ENCODE measurements at places on chromosomes 5 and 9. TPM values are rescaled to one million over a fixed set of nuclear protein-coding genes. Genes with fewer than 3 reads are reported as not detected.

DNA sequence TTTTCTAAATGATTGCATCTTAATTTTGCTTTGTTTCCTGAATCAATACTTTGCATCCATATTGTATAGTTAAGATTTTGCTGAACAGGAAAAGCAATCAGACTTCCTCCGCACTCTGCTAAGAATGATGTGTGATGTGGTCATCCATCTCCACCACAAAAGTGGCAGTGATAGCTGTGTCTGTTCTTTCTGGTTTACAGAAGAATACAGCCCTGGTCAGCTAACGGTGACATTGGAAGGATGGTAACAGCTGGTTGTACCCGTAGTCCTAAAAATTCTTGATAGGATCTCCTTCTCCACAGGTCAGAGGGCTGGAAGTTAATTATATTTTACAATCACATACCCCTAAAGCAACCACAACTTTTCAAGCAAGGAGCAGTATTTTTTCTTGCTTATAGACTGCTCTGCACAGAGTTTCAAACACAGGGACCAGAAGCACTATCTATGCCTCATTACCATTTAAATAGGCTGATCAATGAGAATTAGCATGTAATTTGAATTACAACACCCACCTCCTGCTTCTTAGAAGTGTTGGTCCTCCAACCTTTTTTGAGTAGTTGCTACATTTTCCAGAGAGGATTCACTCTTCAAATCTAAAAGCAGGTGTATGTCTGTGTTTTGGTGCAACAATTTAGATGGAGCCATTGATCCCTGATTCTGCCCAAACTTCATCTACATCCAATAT is 1191.9 kb upstream of the NUDT12 start:
- no peak for DNase-seq

Gene NLN
- total RNA-seq, result 47.7 TPM

DNA sequence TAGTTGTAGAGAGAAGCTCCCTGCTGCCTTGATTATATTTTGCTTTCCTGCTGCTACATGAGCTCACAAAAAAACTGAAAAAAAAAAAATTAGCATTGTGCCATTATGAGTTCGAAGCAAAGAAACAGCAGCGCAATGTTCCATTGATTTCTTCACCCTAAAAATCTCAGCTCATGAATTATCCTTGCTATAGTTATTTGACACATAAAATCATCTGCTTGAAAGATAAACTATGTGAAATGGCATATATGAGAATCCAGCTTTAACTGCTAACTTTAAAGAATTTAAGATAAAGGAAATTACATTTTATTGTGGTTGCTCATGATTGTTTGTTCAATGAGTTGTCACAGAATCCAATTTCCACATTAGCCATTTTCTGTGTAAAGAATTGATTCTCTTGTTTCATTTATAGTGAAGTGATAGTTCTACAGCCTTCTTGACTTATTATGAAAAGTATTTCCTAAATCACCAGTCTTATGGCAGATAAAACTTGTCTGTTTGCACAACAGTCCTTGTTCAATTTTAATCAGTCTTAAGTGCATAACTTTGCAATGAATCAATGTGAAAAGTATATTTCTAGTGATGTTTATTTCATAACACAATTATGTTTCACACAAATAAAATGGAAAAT is 1275.0 kb upstream of the CDH9 start:
- DNase-seq, result no peak

Gene FBXW11
- 60.8 TPM for total RNA-seq

Gene NUTM2F
- total RNA-seq, result not detected

DNA sequence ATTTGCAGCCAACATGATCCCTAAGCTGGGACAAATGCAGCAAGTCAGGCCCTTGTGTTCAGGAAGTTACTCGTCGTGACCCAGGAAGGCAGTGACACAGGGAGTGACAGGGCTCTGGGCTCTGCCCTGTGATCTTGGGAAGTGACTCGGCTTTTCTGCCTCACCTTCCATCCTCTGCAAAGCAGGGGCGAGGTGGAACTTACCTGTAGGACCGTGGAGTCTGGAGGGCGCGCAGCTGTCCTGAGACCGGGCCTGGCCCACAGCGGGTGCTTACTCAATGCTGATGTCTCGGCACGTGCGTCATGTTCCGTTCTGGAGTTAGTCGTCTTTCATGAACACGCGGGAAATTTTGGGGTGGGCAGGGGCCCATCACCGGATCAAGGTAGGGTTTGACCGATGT is 22.8 kb upstream of the LPCAT1 start:
- no peak for DNase-seq
